Activated CD8-positive, alpha-beta memory T cell treated with anti-CD3 and anti-CD28 coated beads, Interleukin-2, amount 10 ng/mL, durations not matched to agents 7 days and 5 days (primary cell): ENCODE measurements at places on chromosomes 5 and 9. TPM values are rescaled to one million over a fixed set of nuclear protein-coding genes. Genes with fewer than 3 reads are reported as not detected.

DNA sequence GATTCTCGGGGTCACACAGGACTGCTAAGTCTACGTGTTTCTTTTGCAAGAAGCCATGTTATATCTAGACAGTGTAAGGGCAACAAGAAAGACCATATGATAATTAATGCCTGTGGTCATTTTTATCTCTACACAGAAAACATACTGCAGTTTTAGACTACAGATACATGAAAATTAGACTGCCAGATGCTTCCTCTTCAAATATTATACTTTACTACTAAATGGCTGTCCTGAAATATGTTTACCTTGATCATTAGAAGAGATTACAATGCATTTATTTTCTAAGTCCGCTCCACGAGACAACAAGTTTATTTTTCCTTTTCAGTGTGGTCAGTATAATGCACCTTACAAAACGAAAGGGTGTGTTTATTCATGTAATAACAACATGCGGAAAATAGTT, 147.6 kb downstream of the KIAA0825 start:
- no peak for DNase-seq
- H3K4me1 ChIP-seq: no peaks in the 10 kb centered on the region
- no peaks in the 10 kb centered on the region for H3K36me3 ChIP-seq
- H3K27me3 ChIP-seq: no peaks in the 10 kb centered on the region
- no peak overlapping the region for H3K27ac ChIP-seq

- no peak for DNase-seq
- H3K36me3 ChIP-seq: no peaks in the 10 kb centered on the region
- H3K4me1 ChIP-seq: no peaks in the 10 kb centered on the region
- no peak overlapping the region for H3K27ac ChIP-seq
- H3K4me3 ChIP-seq: no peak overlapping the region
These were observed 74.5 kb upstream of the MAP1B start for GRCh38 chr5:72032788-72033187.

DNA sequence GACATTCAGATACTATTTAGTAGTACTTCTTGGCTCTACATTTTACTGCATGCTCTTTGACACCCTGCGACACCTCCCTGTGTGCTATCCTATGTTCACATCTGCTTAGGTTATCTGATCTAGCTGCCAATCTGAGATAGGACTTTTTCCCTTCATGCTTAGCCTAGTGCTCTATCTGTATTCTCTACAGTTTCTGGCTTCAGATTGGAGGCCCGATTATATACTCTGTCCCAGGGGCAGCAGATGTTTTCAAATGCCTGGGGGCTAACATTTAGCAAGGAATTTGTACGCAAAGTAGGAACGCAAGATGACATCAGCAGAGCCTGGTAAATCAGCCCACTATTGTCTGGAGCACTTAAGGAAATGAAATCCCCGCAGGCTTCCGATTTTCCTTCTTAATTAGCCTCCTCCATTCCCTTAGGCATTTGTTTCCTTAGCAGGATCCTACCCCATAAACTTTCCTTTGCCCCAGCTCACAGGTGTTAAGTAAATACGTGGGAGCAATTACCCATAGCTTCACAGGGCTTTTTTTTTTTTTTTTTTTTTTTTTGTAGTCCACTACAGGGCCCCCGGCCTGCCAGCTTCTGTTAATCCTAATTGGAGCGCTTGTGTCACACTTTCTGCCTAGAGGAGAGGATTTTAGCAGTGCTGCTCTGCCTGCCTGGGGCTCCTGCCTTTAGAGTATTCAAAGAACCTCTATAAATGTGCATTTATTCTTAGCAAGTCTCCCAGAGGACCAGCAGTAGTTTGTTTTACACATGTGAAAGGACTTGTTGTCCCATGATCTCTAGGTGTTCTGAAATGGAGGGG, 61.1 kb upstream of the LPAR1 start:
- H3K27me3 ChIP-seq: no peaks in the 10 kb centered on the region
- no peaks in the 10 kb centered on the region for H3K4me1 ChIP-seq
- DNase-seq: no peak
- H3K27ac ChIP-seq: no peak overlapping the region

DNA sequence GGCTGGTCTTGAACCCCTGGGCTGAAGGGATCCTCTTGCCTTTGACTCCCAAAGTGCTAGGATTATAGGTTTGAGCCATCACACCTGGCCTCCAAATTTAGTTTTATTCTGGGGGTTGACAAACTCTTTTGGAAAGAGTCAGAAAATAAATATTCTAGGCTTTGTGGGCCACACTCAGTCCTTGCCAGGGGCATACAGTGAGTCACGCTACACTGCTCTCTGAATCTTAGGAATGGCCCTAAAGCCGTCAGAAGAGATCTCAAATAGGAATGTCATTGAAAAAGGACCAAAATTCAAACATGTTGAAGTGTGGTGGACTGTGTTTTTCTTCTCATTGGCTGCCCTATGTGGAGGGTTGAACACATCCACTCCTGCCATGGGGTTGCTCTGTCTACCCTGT, 127.7 kb upstream of the BASP1 start:
- H3K27ac ChIP-seq: no peak overlapping the region
- no peaks in the 10 kb centered on the region for H3K27me3 ChIP-seq
- no peak for DNase-seq
- no peaks in the 10 kb centered on the region for H3K36me3 ChIP-seq
- no peaks in the 10 kb centered on the region for H3K4me1 ChIP-seq
- H3K4me3 ChIP-seq: no peak overlapping the region

RFX3 gene
- total RNA-seq: 11.5 TPM

EHMT1 gene
- total RNA-seq: 130 TPM

SLC12A7 gene
- 12.2 TPM for total RNA-seq

CA9 gene
- 0.85 TPM for total RNA-seq
